ENCODE measurements at places on chromosomes 1 and 21. TPM values are rescaled to one million over a fixed set of nuclear protein-coding genes. Genes with fewer than 3 reads are reported as not detected.

Gene GPN2
- total RNA-seq = 8.2 TPM

DNA sequence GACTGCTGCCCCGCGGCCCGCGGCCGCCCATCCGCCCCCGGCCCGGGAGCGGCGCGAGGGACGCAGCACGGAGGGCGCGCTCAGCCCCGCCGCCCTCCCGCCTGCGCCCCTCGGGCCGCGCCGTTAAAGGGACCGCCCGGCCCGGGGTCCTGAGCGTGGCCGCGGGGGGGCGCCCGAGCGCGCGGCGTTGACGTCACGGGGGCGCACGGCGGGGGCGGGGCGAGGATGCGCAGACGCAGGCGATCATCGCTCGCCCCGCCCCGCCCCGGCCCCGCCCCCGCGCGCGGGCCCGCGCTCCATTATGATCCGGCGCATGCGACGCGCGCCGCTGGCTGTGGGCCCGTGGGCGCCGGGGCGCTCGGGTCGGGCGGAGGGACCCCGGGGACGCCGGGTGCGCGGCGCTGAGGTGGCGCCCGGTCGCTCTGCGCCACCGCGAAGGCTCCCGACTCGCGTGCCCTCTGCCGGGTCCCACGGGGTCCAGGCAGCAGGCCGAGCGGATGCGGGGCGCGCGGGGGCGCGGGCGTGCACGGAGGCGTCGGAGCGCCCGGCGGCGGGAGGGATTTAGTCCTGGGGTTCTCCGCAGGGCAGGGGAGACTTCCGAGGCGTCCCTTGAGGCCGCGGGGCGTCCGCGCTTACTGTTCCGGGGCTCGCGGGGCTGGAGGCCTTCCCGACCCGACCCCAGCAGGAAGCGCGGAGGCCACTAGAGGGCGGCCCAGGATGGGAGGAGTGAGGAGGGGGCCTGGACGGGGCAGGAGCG, at the start of gene DVL1:
TSS of gene DVL1 (minus strand) at position 163 of the 757 bp plus-strand sequence. CDS start 353 bp downstream, outside the sequence.
- DNase-seq = no peak

GRCh38 chr1:245493029-245493428, 338.2 kb downstream of the KIF26B start:
- no peak for DNase-seq

Gene TEDDM1
- total RNA-seq = not detected

Gene ALX3
- not detected for total RNA-seq

Gene DCAF6
- total RNA-seq = 65.8 TPM

DNA sequence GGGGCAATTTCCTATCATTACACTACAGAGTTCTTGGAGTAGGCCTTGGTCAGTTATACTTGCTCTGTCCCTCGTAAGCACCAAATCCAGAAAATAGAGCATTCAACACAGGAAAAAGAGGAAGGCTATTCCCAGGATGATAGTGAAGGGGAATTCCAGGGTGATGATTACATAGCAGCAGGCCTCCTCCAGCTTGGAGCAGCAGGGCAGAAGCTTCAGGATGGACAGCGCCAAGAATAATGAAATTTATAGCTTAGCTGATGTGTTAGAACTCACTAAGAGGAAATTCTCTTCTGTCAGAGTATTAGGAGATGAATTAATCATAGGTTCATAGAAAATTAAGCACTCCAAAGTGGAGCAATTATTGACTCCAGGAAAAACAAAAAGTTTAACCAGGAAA, 10.8 kb upstream of the SMAP2 start:
- no peak for DNase-seq
